ENCODE measurements at places on chromosomes 1 and 21.

DNA sequence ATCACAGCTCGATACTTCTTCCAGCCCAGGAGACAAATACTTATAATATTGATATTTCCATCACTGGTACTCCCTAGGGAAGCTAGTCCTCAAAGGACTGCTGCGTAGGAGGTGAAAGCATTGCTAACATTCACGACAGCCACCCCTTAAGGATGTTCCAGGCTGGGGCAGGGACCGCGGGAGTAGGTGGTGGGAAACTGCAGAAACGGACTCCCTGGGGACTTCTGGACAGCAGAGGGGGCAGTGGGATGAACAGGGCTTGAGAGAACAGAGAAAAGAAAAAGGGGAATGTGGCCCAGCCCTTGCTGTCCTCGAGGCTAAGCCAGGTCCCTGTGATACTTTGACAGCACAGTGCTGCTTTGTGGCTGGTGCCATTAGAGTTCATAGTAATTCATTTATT, 108.0 kb downstream of the HMGB4 start:
- no peak for DNase-seq

DNA sequence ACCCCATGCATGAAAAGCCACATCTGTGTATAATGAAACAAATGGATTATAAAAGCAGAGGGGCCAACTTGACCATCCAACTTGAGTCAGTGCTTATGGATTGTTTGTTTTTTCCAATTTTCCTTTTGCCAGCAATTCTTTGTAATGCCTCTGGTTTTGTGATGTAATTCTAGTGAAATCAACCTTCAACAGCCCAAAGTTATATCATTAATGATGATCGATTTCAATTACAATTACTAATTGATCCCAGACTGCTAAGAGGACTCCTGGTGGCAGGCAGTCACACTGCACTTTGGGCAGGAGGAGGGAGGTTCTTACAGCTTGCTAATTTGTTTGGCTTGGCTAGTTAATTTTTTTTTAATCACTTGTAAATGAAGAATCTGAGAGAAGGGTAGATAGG, 552.3 kb downstream of the NUF2 start:
- DNase-seq: no peak

GRCh38 chr1:96643519-96643918, 78.1 kb upstream of the PTBP2 start:
- DNase-seq: no peak

DNA sequence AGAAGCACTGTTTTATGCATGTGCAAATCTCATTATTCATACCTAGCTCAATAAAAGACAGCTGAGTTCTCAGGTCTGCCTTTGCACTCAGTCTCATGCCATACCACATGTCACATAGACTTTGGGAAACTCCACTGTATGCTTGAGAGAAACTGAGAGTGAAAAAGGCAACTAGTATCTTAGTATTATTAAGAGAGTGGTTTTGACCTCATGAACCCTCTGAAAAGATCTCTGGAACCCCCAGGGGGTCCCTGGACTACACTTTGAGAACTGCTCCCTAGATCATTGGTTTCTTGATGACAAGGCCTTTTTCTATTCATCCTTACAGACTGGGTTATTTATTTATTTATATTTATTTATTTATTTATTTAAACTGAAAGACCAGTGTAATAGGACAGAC, 3.7 kb upstream of the RHEX start:
- DNase-seq: no peak

- DNase-seq: peak; percentile 52
Observed at GRCh38 chr1:59595774-59596173, 219.0 kb upstream of the HOOK1 start.

DNA sequence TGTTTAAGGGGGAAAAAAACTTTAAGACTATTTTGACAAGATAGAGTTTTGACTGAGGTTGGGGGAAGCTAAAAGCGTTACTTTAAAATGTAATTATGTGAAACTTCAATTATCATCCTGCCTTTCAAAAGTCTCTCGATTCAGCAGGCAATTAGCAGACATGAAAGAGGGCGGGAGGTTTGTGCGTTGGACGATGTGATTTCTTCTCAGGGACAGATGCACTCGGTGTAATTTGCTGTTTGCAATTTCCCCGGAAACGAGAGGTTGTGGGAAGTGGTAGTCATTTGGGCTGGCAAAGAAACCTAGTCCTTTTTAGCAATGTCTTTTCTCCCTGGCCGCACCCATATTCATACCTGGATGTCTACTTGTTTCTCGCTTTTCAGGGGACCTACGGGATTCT, 27.1 kb downstream of the KAZN start:
- no peak for DNase-seq

GRCh38 chr1:8216005-8216404, 101.9 kb upstream of the SLC45A1 start:
- no peak for DNase-seq
